ENCODE measurements at places on chromosomes 6 and 20. TPM values are rescaled to one million over a fixed set of nuclear protein-coding genes. Genes with fewer than 3 reads are reported as not detected.

The CDSN gene
- not detected for total RNA-seq

- no peak for DNase-seq
Observed at GRCh38 chr6:42345696-42346416, 105.9 kb downstream of the TRERF1 start.

DNA sequence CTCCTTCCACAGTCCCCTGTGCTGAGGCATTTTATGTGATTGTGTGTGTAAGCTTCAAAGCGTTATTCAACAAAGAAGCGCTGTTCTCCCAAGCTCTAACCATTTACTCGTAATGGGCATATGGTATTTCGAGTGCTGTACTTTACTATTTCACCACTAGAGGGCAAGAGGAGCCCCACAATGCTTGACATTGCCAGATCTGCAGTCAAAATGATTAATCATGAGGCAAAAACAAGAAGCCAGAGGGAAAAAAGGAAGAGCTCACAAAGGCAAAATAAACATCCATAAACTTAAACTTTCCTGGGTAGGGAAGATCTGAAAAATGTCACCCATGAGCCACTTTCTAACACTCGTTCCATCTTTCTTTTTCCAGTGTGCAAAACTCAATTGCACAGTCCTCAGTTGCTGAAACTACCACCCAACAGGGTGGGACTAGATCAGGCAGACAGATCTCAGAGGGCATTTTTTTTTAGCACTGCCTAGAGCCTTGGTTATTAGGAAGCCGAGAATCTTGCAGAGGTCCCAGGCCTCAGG, 215.0 kb upstream of the PLCB4 start:
- no peak for DNase-seq

The ZFAND3 gene
- 115 TPM for total RNA-seq

DNA sequence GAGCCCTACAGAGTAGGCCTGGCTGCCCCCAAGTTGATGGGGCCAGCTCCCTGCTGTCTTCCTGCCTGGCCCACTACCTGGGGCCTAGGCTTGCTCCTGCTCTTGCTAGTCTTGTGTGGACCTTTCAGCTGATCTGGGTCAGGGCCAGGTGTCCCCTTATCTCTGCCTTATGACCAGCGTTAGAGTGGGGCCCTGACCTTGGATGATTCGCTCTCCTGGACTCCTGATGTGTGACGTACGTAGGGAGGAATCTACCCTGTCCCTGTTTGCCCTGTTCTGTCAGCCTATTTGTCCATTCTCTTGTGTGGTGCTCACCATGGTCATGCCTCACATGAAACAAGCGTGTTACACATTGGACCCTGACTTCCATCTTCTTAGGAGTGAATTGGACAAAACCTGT, 571.8 kb downstream of the QKI start:
- DNase-seq, result no peak

- no peak for DNase-seq
Observed at GRCh38 chr6:79463621-79464050, 73.6 kb downstream of the LCA5 start.

The BMP5 gene
- total RNA-seq, result 1.1 TPM

The OPRL1 gene
- 2.9 TPM for total RNA-seq

All from glutamatergic neuron (in vitro differentiated cells).